OCI-LY7 (cell line): ENCODE measurements at places on chromosomes 7 and 10.
A peak's percentile ranks its signal among the peaks of the same experiment; 100 is the strongest.

DNA sequence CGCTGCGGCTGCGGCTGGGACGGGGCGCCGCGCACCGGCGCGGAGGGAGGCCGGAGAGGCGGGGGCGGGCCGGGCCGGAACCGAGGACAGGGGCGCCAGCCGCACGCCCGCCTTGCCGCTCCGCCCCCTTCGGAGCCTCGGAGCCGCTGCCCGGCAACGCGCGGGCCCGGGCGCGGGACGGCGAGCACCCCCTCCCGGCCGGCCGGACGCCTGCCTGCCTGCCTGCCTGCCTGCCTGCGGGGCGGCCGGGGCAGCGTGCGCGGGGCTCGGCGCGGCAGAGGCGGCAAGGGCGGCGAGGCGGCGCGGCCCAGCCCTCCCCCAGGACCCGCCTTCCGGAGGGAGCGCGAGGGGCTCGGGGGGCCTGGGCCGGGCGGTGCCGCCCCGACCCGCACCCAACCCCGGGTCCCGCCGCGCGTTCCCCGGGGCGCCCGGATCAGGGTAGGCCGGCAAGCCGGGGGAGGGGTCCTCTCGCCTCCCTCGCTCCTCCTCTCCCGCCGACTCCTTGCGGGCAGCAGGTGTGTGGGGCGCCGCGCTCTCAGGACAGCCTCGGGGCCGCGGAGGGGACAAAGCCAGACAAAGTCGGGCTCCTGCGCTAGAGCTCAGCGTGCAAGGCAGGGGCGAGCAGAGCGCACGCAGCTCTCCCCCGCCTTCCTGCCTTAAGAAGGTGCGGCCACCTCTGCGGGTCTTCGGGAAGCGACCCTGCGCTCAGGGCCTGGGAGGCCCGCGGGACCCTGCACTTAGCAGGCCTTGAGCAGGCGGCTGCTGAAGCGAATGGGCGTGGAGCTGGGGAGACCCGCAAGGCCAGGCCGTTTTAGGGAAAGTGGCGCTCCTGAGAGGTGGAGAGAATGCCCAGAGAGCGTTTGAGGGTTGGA lies at the start of gene KIAA1549:
Gene KIAA1549, minus strand, starts transcription at position 58 of the 872 bp plus-strand sequence. CDS start 120 bp downstream, outside the sequence.
- peak; percentile 15 for DNase-seq

GRCh38 chr7:25455683-25456251 lies 227.5 kb upstream of the NPVF start:
- DNase-seq, result no peak

DNA sequence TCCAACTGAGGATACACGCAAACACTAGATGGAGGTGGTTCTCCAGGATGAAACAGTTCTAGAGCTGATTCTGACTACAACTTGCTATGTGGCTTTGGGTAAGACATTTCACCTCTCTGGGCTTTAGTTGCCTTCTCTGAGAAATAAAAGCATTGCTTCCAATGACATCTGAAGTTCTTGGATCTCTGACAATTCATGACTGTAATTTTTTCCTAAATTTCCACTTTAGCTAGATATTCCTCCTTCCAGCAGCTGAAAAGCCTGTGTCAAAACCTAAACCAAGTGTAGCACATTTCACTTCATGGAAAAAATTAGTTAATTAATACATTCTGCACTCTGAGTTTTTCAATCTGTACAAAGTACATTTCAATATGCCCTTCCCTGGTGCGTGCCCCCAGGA lies 50.0 kb upstream of the ANK3 start:
- no peak for DNase-seq

GRCh38 chr10:62528441-62528840 lies 154.3 kb downstream of the ZNF365 start:
- peak; percentile 90 for DNase-seq

GRCh38 chr7:90188281-90188680 lies 23.3 kb upstream of the STEAP2 start:
- DNase-seq, result no peak

GRCh38 chr7:36360244-36360643 lies 29.4 kb upstream of the ANLN start:
- no peak for DNase-seq

- DNase-seq, result no peak
These were observed 48.2 kb upstream of the SHH start for GRCh38 chr7:155860461-155860839.

GRCh38 chr10:67782530-67782929 lies 55.5 kb downstream of the DNAJC12 start:
- no peak for DNase-seq

DNA sequence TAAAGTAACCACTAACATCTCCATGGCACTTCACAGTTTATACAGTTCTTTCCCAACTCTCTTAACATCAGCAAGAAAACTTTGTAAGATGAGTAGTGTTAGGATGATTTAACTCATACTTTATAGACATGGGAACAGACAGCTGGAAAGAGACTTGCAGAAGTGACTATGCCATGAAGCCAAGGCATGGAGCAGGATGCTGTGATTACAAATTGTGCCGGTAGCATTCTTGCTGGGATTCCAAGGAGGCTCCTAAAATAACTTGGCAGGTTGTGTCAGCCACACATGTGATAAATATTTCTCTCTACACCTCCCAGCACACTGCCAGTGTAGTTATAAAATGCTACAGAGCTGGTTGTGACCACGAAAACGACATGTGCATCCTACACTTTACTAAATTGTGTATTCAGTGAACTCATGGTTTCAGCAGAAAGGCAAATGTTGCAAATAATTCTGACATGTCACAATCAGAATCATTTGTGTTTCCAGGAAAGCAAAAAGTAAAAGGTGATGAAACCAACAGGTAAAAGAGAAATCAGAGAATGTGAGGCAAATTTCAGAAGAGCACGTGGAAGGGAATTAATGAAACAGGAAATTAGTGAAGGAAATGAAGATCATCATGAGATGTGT lies 5.6 kb upstream of the CYP3A4 start:
- no peak for DNase-seq

DNA sequence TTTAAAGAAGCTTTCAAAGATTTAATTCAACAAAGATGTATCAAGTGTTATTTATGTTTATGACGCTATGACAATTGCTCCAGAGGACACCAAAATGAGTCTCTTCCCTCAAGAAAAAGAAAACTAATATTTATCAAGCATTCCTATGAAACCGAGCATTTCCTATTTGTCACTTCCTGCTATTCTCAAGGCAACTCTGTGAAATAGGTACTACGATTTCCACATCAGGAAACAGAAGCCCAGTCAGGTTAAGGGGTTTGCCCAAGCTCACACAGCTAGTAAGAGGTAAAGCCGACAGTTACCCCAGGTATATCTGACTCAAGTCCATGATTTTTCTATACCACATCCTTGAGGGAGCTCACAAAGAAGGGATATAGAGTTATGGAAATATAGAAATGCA lies 85.9 kb downstream of the TRIL start:
- DNase-seq, result no peak

DNA sequence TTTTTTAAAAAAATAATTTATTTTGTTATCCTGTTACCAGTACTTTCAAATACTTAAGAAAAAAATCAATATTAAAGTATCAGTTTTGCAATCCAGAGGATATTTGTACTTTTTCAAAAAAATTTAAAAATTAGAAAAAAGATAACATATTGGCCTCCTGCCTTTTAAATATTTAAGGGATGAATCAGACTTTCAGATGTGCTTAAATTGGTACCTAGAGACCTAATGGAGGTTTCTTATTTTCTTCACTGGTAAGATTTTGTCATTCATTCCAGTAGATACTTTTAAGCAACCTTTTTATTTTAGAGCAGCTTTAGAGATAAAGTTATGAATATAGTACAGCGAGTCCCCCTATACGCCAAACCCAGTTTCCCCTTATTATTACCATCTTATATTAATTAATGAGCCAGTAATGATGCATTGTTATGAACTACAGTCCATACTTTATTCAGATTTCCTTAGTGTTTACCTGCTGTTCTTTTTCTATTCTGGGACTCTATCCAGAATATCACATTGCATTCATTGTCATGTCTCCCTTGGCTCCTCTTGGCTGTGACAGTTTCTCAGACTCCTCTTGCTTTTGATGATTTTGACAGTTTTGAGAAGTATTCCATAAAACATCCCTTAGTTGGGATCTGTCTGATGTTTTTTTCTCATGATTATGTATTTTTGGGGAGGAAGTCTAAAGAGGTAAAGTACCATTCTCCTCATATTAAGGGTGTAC lies 34.2 kb downstream of the BICC1 start:
- DNase-seq, result no peak

DNA sequence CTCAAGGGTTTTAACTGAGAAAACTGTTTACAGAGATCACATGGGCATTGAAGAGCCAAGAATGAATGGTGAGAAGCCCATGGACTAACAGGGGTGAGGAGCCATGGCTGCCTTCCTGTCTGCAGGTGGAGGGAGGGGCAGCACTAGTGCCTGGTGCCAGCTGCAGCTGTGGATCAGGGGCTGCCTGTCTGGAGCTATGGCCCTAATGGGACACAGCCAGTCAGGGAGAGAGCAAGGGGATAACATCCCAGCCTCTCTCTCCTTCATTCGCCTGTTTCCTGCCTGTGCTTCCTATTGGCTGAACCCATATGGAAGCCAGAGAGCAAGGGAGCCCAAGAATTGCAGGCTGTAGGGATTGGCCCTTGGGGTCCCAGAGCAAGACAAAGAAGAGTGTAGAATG lies 125.8 kb upstream of the GAD2 start:
- DNase-seq, result no peak

DNA sequence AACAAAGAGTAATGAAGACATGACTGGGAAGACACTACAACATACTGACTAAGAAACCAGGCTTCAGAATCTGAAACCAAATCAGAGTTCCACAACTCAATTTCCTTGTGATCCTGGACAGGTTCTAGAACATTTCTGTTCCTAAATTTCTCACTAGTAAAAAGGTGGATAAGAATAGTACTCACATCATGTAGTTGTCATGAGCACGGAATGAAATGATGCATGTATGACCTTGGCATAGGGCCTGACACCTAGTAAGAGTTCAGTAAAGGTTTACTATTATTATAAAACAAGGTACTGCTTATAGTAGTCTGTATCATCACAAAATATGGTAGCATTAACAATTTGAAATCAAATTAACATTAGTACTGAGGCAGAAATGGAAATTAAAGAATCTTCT lies 19.9 kb downstream of the DOCK4 start:
- DNase-seq, result no peak

GRCh38 chr7:41478187-41478586 lies 224.7 kb downstream of the INHBA start:
- DNase-seq, result no peak

DNA sequence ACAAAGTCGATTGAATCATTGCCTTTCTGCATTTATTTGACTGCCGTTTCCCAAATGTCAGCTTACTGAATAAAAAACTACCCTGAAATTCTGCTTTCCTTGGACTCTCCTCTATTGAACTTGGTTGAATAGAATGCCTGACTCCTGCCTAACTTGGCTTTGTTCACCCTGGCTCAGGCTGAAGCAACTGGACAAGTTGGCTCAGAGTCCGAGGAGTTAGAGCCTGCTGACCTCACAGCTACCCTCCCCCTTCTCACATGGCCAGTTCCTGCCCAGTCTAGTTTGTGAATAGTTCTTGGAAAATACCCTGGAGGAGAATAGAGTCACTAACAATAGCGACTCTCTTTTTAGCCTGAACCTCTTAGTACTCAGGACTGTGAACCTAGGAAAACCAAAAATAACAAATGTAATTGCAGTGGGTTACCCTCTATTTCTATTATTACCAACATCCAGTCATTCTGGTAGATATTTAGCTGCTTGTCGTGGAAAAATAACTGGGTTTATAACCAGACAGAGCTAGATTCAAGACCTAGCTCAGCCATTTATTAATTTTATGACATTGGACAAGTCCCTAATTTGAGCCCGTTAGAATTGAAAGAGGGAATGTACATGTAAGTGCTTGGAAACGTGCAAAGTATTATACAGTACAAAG lies 17.3 kb upstream of the NRBF2 start:
- DNase-seq, result no peak

- no peak for DNase-seq
These were observed 162.1 kb downstream of the JAZF1 start for GRCh38 chr7:28018446-28018845.

- no peak for DNase-seq
These were observed 209.8 kb downstream of the GPR158 start for GRCh38 chr10:25384618-25385017.

GRCh38 chr7:65722361-65722792 lies 150.5 kb upstream of the VKORC1L1 start:
- peak; percentile 62 for DNase-seq

GRCh38 chr7:25025218-25025671 lies 45.3 kb upstream of the OSBPL3 start:
- no peak for DNase-seq

GRCh38 chr10:131675104-131675503 lies 225.7 kb upstream of the PPP2R2D start:
- no peak for DNase-seq

GRCh38 chr7:130850956-130851355 lies 116.9 kb upstream of the KLF14 start:
- no peak for DNase-seq

DNA sequence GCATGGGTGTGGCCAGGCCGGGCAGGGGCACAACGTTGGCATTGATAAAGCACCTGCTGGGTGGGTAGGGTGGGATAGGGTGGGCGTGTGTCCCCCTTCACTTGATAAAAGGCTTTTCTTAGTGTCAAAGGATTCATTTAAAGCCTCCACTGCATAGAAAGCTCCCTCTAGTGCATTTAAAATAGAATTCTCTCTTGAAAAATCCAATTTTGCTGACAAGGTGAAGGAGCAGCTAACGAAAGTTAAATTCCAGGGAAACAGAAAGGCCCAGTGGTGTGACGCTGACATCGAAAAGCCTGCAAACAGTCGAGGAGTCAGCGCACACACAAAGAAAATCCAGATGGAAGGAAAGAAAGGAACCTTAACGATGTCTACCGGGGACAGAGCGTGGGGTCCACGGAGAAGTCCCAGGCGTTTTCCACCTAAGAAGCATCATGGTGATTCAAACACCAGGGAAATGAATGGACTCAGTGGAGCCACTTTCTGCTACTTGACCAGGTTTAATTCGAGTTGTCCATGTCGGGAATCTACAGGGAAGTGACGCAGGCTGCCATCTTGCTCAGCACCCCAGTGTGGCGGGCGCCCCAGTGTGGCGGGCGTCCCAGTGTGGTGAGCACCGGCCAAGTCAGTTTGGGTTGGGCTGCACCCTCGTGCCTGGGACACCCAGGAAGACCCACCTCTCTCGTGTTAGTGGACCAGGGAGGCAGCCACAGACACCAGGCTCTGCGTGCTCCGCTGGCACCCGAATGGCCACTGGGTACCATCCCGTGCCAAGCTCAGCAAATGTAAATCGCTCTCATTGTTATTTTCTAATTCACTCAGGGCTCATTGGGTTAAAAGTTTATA lies 217.8 kb downstream of the DNAJB6 start:
- no peak for DNase-seq

GRCh38 chr7:46654546-46655443 lies 733.7 kb upstream of the IGFBP3 start:
- no peak for DNase-seq

- no peak for DNase-seq
These were observed 17.5 kb downstream of the TRIM24 start for GRCh38 chr7:138477581-138477980.
